Cardiac septum (tissue), 1 donor: ENCODE measurements at places on chromosomes 7 and 10.

GRCh38 chr7:43489257-43489656 is 93.7 kb upstream of the STK17A start:
- no peak for DNase-seq

GRCh38 chr10:35194906-35195305 is 68.3 kb downstream of the CREM start:
- DNase-seq = no peak

- no peak for DNase-seq
Observed at GRCh38 chr7:150820148-150820547, 19.6 kb downstream of the TMEM176A start.

DNA sequence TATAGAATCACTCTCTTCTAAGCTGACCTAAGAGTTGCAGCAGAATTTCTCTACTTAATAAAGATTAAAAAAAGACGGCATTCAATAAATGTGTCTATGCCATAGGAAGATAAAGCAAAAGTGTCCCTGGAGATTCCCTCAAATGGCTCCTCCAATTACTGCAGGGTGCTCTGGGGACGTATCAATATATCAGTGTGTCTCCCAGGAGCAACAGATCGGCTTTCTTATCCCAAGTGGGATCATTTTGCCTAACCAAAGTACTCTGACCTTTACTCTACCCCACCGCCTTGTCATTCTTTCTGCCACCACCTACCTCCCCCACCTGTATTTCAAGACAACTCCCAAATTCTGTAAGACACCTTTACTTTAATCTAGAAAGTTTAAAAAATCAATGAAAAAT is 202.0 kb upstream of the SEMA3C start:
- DNase-seq = no peak

DNA sequence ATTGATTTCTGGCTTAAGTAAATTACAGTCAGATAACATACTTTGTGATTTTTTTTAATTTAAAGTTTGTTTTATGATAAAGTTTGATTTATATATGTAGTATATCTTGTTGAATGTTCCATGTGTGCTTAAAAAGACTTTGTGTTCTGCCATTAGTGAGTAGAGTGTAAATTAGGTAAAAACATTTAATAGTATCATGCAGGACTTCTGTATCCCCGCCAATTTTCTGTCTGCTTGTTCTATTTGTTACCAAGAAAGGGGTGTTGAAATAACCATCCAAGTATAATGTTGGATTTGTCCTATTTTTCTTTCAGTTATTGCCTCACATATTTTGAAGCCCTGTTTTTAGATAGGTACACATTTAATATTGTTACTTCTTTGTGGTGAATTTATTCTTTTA is 172.1 kb downstream of the CAMK1D start:
- no peak for DNase-seq

DNA sequence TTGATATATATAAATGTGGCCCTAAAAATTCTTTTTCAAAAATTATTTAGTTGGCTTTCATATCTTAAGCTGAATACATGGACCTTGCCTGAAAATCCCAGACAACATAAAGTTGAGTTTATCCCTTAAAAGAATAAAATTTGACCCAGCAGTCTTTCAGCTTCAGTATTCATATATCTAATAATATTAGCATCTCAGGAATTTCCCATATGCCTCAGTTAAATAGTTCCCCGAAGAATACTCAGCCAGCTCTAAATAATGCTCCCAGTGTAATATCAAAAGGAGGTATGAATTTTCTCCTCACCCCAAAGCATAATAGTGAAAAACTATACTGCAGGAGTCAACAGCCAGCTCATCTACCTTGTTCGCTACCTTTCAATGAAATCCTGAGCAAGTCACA is 145.9 kb downstream of the CTNNA3 start:
- DNase-seq = no peak

DNA sequence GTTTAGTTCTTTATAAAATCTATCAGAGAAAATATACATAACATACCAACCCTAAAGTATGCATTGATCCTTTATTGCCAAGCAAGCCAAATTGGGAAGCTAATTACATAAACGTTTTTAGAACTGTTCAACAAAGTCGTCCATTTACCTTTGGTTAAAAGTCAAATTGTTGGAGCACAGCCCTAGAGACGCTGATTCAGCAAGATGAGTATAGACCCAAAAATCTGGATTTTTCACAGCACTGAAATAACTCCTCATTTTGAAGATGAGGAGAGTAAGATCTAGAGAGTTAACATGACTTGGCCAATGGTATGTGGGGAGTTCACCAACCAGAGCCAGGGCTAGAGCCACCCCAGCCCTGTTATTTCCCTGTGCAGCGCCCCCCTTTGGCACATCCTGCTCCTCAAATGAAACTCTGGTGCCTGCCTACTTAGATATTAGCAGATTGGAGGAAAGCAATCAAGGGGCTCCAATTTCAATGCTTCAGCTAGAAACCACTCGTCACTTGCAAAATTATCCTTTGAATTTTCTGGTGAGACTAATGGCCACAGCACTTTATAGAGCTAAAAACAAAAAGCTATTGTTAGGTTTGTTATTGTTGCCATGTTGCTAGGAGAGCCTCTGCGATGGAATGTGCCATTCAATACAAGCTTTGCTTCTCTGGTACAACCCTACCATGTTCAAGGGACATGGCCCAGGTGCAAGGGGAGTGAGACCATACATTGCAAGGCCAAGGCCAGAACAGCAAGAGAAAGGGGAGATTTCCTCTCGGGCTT is 132.6 kb upstream of the ZEB1 start:
- DNase-seq = no peak

- DNase-seq = no peak
Observed at GRCh38 chr10:6753644-6754043, 173.6 kb upstream of the PRKCQ start.

- DNase-seq = peak; percentile 47
Observed at GRCh38 chr10:86083664-86084175, 282.9 kb downstream of the GRID1 start.

GRCh38 chr10:72702868-72703581 is 11.1 kb downstream of the MCU start:
- DNase-seq = no peak

DNA sequence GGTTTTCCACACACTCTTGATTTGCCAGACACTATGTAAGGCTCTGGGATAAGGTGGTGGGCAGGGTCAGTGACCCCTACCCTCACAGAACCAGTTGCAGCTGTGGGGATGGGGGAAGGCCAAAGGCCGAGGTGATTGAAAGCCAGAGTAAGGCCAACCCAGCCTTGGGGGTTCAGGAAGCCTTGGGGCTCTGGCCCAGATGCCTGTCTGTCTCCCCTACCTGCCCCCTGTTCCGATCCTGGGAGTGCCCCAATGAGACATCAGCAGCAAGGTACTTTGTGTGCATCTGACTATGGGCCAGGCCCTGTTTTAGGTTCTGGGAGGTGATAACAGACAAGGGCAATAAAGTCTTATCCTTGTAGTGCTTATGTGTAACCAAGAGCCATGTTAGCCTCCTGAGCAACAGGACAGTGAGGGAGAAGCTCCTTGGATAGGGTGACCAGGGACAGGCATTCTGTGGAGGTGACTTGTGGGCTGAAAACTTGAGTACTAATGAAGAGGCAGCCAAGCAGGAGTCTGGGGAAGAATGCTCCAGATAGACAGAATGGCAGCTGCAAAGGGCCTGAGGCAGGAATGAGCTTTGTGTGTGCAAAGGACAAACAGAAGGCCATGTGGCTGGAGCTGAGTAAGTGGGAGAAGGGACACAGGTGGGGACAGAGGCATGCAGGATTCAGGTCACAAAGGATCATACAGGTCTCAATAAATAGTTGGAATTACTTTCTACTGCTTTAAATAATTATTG is 35.4 kb downstream of the TSPAN14 start:
- peak; percentile 55 for DNase-seq

DNA sequence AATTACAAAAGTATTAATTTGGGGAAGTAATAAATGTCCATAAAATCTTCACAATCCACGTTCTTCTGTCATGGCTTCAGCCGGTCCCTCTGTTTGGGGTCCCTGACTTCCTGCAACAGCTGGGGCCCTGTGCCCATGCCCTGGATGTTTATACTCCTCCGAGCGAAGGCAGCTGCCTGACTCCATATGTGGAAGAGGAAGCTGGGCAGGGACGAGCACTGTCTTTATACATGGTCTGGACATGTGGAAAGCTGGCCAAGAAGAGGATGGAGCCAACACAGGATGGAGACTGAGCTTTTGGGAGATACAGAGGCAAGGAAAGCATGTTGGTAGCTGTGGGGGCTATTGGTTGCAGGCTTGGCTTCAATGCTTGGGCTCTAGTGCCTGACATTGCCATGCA is 116.5 kb upstream of the EFCAB10 start:
- DNase-seq = no peak

DNA sequence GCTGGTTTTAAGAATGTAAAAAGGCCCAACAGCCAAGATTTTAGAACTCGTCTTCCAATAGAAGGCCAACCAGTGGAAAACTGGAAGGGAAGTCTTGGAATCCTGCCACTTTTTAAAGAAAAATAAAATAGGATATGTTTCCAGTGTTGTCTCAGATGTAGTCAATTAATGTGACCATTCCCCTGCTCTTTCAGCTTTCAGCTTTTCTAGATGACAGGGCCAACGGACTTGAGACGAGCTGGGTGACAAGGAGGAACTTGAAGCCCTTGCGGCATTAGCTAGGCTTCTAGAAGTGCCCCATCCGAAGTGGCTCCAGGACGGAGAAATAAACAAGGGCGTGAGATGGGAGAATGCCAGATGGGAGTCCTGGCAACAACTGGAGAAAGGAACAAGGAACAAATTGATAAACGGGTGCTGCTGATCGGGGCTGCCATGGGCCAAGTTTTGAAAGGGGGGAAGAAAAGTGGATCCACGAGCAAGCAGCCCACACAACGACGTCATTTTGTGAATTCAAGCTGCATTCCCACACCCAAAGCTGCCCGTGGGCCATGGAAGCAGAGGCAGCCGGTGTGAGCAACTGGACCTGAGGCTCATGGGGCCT is 42.3 kb downstream of the CTBP2 start:
- no peak for DNase-seq

GRCh38 chr10:24176658-24177057 is 32.3 kb upstream of the KIAA1217 start:
- DNase-seq = no peak

- DNase-seq = peak; percentile 72
Observed at GRCh38 chr7:45709168-45710042, 135.2 kb downstream of the ADCY1 start.

GRCh38 chr7:101140339-101140699 is 13.4 kb downstream of the SERPINE1 start:
- DNase-seq = no peak

- no peak for DNase-seq
Observed at GRCh38 chr10:98262571-98262970, 5.4 kb downstream of the LOXL4 start.

DNA sequence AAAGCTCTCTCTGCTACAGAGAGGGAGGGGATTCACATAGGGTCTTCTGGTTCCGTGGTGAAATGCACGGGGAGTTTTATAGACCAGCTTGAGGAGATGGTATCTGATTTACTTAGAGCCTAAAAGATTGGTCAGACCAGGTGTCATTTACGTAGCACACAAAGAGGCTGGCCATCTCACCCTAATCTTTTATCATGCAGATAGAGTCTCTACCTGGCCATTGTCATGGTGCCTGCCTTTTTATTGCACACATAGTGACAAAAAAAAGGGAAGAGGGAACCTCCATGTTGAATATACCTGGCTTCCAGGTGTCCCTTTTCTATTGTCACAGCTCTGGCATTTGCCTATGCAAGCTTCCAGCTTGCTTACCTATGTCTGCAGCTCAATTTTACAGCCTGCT is 1456.1 kb downstream of the GATA3 start:
- DNase-seq = no peak

GRCh38 chr10:35993591-35994515 is 351.8 kb upstream of the FZD8 start:
- DNase-seq = no peak
